ENCODE measurements at places on chromosomes 6 and 20.

DNA sequence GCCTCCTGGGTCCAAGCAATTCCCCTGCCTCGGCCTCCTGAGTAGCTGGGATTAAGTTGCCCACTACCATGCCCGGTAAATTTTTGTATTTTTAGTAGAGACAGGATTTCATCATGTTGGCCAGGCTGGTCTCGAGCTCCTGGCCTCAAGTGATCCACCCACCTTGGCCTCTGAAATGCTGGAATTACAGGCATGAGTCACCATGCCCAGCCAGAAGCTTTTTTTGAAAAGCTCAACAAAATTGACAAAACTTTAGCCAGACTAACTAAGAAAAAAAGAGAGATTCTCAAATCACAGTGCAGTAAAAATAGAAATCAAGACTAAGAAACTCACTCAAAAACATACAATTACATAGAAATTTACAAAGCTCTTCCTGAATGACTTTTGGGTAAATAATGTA, 420.6 kb downstream of the COL12A1 start:
- DNase-seq, result no peak

GRCh38 chr6:75424618-75425548, 68.7 kb downstream of the FILIP1 start:
- DNase-seq, result no peak

DNA sequence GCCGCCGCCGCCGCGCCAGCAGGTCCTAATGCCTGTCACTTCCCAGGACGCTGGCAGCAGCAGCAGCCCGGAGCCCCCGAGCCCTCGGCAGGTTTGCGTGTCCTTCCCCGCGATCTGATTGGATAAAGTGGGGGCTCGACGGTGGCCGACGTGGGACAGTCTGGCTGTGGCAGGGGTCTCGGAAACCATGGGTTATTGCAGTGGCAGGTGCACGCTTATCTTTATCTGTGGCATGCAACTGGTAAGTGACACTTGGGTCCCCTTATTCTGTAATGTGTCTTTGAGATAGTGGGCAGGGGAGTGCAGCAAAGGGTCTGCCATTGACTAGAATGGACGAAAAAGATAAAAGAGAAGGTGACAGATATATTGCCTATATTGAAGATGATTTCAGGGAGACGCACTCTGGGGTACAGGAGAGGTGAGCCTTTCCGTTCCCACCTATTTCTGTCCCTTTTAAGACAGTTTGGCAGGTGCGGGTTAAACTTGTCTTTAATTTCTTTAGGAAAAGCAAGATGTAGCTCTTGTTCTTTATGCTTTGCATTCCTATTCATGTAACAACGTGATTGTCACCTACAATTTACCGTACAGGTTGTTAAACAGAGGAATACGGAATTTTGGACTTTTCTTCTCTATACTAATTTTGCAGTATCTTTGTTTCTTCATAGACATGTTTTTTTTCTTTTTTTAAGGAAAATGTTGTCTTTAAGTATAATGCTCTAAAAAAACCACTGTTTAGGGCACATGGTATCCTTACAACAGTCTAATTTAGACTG, 535 bp downstream of the NKAIN2 start:
- DNase-seq, result peak; percentile 12

DNA sequence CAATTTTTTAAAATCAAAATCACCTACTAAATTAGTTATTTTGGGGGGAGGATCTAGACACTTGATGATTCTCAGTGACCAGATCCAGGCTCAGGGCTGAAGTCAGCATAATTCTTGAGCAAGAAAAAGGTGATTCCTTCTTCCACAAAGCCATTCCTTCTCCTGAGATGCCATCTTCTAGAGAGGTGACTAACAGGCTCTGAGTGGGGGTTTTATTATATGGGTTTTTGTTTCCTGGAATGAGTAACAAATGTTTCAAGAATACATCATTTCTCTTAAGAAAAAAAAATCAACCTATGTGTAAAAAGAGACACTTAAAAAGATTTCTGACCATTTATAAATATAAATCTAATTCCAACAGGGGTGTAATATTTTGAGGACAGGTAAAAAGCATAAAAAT, 154.3 kb downstream of the NFATC2 start:
- DNase-seq, result no peak
